Stimulated activated CD8-positive, alpha-beta memory T cell treated with anti-CD3 and anti-CD28 coated beads, Interleukin-4, amount 100 ng/mL, for 48 hours (primary cell): ENCODE measurements at places on chromosomes 12 and 14.

- DNase-seq = no peak
Measured at GRCh38 chr14:99883866-99884650, 90.8 kb downstream of the EML1 start.

DNA sequence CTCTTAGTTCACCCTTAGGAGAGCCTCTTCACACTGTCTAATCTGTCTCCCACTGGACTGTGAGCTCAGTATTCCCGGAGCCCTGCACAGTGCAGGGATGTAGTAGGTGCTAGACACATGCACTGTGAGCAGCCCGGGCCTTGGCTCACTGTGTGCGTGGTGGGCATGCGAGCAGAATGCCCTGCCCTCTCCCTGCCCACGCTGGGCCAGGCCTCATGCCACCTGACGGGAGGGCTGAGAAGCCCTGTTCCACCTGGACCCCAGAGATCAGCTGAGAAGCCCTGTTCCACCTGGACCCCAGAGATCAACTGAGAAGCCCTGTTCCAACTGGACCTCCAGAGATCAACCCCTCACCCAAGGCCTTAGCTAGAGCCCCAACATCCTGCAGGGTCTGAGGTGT lies 10.9 kb downstream of the RPS6KL1 start:
- DNase-seq = no peak

- DNase-seq = no peak
Measured at GRCh38 chr14:65627315-65627714, 214.8 kb downstream of the FUT8 start.

DNA sequence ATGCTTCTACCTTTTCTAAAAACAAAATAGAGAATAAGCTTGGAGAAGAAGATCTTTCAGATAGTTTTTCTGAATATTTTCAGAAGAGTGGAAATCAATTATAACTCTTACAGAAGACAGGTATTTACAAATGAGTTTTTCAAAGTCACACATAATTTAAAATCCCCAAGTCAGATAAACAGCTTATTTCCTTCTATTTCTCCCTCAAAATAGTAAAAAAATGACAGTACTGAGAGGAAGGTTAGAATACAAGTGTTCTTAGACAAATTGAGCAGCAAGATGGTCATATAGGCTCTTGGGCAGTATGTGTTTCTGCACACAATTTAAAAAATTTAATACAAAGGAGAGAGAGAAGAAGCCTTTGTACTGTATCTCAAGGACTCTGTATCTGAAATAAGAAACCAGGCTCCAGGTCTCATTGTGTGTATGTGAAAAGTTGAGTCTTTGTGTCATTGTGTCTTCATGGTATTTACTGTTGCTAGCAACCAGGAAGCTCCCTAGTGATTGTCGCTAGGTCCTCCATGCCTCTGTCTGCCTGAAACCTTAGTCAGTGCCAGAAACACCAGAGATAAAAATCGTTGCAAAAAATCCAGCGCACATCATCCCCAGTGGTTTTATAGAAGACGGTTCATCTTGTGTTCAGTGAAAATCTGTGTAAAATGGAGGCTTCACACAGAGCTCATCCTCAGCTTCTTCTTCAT lies 12.9 kb upstream of the TUBA1A start:
- no peak for DNase-seq

GRCh38 chr14:53152887-53153701 lies at the start of gene DDHD1:
Gene DDHD1, minus strand, starts transcription at chr14:53153323. Its CDS starts 225 bp downstream, at chr14:53153098.
- peak; percentile 85 for DNase-seq

- no peak for DNase-seq
Measured at GRCh38 chr14:58912799-58913432, 275.2 kb downstream of the DACT1 start.

GRCh38 chr12:66637699-66638301 lies 41.1 kb downstream of the GRIP1 start:
- DNase-seq = no peak

- DNase-seq = no peak
Measured at GRCh38 chr12:25326326-25326725, 75.6 kb upstream of the KRAS start.

DNA sequence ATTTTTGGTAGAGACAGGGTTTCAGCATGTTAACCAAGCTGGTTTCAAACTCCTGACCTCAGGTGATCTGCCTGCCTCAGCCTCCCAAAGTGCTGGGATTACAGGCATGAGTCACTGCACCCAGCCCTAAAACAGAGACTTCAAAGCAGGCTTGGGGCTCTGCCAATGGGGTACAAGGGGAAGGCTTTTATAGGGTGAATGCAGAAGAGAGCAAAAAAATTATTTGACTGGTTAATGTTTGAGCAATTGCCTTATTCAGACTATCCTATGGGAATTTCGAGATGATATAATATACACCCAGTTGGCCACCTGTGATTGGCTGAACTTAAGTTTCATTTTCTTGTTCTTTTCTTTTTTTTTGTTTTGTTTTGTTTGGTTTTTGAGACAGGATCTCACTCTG lies 31.5 kb upstream of the ACTN1 start:
- DNase-seq = no peak

DNA sequence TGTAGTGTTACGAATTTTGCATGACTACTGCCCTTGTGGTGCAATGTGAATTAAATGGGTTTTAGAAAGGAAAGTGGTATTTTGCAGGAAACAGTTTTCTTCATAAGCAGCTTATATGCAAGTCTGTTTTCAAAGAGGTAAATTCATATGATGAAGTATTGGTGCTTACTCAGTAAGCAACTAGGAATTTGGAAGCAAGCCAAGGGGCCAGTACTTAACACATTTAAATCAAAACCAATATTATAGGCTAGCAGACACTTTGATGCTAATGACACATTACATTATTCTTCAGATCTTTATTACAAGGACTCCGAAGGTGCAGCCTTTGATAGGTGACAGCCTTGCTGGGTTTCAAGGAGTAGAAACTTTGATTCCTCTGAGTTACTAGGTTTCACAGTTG lies 23.1 kb downstream of the MGAT4C start:
- DNase-seq = no peak

DNA sequence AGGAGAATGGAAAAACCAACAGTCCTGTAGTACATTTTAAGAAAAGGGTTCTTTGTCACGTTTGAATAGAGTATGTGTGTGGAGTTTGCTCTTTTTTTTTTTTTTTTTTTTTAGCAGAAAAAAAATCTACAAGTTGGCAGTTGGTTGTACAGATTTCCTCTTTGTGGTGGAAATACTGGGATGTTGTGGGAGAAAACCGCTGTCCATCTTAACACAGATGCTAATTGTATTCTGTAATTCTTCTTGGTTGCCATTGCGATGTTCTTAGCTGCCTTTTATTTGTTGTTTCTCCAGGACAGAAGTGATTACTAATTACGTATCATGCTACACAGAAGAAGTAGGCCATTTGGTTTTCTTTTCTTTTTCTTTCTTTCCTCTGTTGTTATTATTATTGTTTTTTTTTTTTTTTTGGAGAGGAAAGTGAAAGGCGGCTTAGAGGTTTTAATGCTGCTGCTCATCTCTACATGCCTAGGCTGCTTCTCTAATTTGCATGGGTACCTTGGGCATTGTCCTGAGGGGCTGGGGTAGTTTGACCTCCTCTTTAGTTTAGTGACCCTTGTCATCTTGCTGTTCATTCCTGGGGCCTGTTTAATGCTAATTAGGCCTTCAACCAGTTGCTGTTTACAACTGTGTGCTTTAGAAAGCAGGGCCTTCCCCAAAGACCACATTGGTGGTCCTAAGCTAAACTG lies 94.7 kb downstream of the TMTC2 start:
- no peak for DNase-seq
